ENCODE measurements at places on chromosomes 6 and 20. TPM values are rescaled to one million over a fixed set of nuclear protein-coding genes. Genes with fewer than 3 reads are reported as not detected.

EHMT2 gene
- total RNA-seq, result 72.8 TPM

ARMH2 gene
- total RNA-seq, result not detected

CPNE5 gene
- total RNA-seq, result 0.63 TPM

GRCh38 chr6:132511831-132512220, 1.1 kb downstream of the STX7 start:
- DNase-seq, result no peak

GRCh38 chr6:92737983-92738382, 681.4 kb downstream of the EPHA7 start:
- DNase-seq, result no peak

- DNase-seq, result no peak
Observed at GRCh38 chr6:105322499-105323225, 80.2 kb downstream of the PREP start.

DNA sequence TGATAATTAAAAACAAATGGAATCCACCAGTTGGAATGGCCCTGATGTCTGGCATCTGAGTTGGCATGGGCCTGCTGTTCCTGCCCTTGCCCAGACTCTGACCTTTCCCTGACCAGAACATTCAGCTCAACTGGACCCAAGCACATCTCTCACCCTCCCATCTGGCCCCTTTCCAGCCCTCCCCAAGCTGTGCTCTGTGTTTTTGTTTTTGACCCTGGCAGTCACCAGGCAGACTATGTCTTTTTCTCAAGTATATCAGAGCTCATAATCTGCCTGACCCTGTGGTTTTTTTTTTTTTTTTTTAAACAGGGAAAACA, 117.6 kb downstream of the TRDN start:
- DNase-seq, result no peak

DNA sequence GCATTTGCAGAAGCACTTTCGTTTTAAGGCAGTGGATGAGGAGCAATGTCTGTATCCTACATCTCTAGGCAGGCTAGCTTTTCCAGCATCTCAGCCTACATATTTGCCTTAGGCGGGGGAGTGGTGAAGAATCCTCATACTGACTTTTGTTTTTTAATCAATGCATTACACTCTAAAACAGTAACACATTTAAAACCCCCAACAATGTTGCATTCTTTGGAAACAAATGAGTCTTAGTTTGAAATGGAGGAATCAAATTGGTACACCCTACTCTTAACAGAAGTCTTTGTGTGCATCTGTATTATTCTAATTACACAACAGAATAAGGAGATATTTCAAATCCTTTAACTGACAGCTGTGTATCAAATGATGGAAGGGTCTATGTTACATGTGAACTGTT, 9.0 kb downstream of the NKAIN2 start:
- DNase-seq, result no peak
